ENCODE measurements at places on chromosomes 5 and 9. TPM values are rescaled to one million over a fixed set of nuclear protein-coding genes. Genes with fewer than 3 reads are reported as not detected.

DNA sequence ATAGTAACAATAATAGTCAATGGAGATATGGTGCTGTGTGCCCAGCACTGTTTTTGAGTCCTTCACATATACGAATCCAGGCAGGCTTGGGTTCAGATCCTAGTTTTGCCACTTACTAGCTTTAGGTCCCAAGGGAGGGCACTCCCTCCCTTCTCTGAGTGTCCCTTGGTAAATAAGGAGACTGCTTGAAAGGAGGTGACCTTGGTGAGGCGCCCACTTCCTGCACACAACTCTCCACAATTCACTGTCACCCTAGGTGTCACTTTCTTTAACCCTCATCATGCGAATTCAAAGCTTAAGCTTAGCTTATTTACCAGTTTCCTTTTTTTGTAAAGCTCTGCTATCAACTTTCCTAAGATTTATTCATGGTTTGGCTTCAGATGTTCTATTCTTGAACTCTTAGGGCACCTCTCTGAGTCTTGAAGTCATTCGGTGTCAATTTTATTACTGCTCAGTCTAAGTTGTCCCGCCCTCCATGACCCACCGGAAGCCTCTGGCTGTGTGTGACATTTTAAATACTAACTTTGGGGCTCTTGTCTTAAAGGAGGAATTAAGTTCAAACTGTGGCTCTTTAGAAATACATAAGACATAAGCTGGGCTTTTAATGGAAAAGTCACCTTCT, 170.7 kb upstream of the ZNF618 start:
- DNase-seq = no peak

GRCh38 chr5:95759005-95759404, 27.9 kb downstream of the RHOBTB3 start:
- no peak for DNase-seq

GRCh38 chr5:177593511-177593910, 1.5 kb downstream of the TMED9 start:
- DNase-seq = no peak

Gene SIT1
- total RNA-seq = not detected

Gene PCDHB10
- 0.77 TPM for total RNA-seq

Gene PCDHGA9
- 4.8 TPM for total RNA-seq
